ENCODE measurements at places on chromosomes 2 and 18.

- DNase-seq = no peak
Measured at GRCh38 chr2:161814008-161814660, 189.9 kb downstream of the SLC4A10 start.

DNA sequence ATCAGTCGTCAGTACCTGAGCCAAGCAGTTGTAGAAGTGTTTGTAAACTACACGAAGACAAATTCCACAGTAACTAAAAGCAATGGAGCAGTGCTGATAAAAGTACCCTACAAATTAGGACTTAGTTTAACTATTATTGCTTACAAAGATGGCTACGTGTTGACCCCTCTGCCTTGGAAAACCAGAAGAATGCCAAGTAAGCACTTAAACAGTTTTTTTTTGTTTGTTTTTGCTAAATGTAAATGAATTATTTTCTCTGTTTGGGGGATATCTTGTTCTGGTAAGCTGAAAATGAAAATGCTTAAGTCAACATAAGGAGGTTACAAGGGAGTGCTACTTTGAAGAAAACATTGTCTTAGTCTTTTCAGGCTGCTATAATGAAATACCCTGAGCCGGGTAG, 46.4 kb downstream of the FAM171B start:
- DNase-seq = no peak

DNA sequence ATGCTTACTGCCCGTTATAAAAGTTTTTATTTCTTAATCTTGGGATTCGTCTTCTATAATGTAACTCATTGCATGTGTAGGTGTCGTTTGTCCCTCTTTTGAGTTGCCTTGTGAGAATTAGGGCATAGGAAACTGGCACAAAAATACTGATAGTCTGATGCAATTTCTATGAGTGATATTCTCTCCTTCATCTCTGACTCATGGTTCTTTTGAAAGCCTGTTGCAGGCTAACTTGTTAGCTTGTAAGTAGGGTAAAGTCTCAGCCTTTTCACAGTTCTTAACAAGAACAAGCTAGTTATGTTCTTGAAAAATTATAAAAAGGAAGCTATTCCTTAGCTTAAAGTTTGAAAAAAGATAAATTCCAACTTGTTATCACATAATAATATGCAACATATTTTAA, 1085.4 kb upstream of the NRXN1 start:
- no peak for DNase-seq

GRCh38 chr18:40222776-40223175, 1732.3 kb upstream of the PIK3C3 start:
- DNase-seq = no peak

DNA sequence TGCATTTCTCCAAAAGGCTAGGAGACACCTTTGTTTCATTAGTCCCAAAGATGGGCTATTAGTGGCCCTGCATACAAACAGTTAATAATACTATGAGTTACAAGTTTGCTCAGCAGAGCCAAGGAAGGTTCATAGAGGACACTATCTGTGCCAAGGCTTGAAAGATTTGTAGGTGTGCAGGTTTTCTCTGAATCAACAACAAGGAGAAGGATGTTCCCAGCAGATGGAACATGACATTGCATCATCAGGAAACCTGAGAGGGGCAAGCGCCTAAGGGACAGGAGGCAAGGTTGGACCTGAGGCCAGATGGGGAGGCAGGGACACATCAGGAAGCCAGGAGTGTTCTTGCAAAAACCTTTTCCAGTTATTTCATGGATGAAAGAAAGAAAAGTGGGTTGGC, 35.4 kb upstream of the STK17B start:
- no peak for DNase-seq

DNA sequence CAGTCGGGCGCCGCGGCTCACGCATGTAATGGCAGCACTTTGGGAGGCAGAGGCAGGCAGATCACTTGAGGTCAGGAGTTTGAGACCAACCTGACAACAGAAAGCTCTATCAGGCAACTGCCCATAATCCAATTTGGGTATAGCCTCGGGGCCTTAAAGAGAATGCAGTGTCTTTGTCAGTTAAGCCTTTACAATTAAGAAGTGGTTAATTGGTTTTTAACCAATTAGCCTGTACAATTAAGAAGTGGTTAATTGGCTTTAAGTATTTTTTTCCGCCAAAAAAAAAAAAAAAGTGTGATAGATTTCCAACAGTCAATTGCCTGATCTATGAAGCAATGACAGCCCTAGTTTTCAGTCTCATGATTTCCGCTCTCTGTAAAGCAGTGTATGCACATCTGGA, 74.6 kb upstream of the NARS1 start:
- DNase-seq = no peak

DNA sequence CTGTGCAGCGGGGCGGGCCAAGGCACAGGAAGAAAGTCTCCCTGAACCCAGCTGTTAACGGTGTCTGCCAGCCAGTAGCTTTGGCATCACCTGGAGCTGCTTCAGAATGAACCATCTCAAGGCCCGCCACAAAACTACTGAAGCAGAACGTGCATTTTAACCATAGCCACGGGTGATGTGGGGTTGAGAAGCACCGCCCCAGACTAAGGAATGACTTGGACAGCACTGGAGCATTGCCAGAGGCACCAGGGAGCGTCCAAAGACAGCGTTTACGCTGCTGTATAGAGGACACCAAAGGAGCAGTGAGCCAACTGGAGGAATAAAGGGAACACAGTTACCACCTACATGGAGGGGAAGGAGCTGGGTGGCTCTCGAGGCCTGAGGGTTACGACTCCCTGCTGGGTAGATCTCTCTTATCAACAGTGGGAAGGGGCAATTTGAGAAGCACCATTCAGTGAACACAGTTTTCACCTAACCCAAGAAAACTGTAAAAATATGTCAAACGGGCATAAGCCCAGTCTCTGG, 28.4 kb upstream of the LONRF2 start:
- DNase-seq = no peak

DNA sequence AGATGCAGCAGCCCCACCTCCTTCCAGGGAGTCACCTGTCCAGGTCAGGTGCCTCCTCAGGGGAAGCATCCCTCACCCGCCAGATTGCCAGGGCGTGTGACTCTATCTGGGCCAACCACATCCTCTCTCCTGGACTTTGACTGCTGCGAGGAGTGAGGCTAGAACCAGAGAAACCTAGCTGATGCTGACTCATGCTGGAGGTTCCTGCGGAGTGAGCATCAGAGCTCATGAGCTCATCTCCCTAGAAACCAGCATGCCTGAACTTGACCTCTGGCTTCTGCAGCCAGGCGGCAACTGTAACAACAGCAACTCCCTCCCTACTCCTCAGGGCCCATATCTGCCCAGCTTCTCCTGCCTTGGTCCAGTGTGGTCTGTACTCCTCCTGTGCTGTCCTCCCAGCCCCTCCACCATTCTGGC, 28.3 kb upstream of the NT5DC4 start:
- no peak for DNase-seq

- no peak for DNase-seq
Measured at GRCh38 chr18:6311456-6312215, 103.1 kb downstream of the L3MBTL4 start.

DNA sequence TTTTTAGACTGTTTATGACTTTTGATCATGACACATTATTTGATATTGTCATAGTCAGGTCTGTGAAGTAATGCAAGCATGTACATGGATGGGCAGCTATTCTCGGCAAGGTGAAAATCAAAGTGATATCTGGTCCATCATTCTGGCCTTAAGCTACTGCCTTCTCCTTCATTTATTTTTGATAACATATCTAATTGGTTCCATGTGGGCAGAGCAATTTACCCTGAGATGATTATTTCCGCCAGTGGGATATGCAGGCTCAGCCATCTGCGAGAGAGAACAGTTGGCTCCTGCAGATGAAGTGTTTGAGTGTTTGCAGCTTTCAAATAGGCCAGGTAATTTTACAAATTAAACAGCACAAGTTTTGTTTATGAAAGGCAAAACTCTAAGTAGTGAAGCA, 116.4 kb downstream of the LYPD6 start:
- DNase-seq = peak; percentile 7

DNA sequence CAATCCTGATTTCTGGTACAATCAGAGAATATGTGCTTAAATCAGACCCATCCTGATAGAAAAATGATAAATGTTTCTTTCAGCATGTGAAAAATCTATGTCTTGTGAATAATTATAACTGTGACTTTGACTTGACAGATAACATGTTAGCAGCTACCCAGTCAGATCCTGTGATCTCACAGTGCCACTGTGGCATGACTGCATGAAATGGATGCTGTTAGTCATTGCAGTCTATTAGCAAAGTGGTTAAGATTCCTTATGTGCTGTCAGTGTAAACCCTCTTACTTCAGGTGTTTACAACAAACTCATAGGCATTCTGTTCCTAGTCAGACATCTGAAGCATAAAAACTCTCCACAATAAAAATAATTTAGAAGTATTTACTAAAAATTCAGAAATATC, 244.6 kb upstream of the RND3 start:
- no peak for DNase-seq

DNA sequence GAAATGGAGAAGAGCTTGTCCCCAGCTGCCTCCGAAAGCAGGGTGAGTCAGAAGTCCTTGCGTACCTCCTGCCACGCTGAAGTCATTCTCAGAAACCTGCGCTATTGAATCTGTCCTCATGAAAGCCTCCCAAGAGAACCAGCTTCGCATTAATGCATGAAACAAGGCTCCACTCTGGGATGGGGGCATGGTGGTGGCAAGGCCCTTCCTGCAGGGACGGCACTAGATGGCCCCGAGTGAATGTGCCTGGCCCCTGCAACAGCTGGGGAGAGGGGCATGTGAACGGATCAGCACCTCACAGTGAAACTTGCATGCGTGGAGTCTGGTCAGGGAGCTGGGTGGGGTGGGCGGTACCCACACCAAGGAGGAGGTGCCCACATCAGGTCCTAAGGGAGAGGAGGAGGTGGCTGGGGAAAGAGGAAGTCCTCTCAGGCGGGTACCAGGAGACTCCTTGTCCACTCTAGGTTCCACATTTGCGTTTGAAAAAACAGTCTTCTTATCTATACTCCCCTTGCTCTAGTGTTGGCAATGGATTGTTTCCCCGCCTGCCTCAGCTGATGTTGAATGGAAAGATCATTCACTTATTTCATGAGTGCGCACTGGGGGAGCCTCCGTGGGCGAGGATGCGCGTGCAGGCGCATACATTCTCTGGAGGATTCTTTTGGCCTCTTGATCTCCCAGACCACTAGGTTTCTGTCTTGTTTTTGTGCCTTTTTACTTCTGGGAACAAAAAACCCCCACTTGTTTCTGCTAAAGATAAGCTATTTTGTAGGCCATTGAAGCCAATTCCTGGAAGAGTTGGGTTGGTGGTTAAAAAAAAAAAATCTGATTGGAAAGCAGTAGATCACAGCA, 104.7 kb downstream of the KLHL29 start:
- no peak for DNase-seq

GRCh38 chr2:182817558-182817957, 48.9 kb downstream of the FRZB start:
- no peak for DNase-seq

DNA sequence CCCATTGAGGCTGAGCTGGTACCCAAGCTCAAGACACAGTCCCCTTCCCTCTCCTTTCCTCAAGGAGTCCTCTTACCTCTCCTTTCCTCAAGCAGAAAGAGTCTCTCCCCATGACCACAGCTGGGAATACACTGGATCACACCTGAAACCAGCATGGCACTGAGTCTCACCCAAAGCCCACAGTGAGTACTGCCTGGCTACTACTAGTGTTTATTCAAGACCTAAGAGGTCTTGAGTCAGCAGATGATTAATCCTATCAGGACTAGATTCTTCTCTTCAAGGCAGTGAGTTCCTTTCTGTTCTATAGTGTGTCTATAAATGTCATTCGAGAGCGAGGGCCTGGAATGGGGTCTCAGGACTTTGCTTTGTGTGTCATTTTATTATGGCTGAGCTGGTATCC, 111.4 kb downstream of the METTL4 start:
- no peak for DNase-seq

- no peak for DNase-seq
Measured at GRCh38 chr2:118449401-118449800, 361.1 kb downstream of the INSIG2 start.

DNA sequence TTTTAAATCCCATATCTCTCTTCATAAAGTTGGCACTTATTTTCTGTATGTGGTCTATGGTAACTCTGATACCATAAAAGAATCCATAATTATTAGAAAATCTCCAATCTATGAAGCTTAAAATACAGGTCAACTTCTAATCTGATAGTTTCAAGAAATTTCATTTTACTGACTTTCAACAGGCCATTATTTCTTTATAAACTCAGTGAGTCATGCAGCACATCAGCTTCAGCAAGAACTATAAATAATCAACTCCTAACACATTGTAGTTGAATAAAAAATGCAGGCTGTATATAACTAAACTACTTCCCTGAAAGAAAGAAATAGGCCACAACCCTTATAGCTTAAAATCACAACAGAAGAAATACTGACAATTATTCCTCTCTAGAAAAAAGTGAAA, 204.3 kb upstream of the CCDC150 start:
- DNase-seq = no peak

DNA sequence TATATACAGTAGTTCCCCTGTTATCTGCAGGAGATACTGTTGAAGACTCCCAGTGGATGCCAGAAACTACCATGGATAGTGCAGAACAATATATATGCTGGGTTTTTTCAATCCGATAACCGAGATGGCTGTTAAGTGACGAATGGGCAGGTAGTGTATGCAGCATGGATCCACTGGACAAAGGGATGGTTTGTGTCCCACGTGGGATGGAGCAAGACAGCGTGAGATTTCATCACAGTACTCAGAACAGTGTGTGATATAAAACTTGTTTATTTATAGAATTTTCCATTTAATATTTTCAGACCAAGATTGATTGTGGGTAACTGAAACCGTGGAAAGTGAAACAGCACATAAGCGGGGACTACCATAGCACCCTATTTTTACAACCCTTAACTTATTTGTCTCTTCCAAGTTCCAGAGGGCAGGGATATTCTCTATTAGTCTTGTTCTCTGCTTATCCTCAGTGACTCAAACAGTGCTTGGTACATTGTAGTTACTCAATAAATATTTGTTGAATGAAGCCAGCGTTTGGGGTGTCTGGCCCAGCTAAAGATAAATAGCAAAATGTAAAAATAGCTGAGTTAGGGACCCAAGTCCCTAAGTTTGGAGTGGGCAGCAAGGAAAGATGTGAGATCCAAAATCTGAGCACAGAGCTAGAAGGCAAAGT, 50.0 kb downstream of the RHBDD1 start:
- DNase-seq = no peak

GRCh38 chr2:121034551-121034950, 250.5 kb downstream of the TFCP2L1 start:
- DNase-seq = no peak

GRCh38 chr2:100786297-100786658, 33.7 kb upstream of the NPAS2 start:
- no peak for DNase-seq

DNA sequence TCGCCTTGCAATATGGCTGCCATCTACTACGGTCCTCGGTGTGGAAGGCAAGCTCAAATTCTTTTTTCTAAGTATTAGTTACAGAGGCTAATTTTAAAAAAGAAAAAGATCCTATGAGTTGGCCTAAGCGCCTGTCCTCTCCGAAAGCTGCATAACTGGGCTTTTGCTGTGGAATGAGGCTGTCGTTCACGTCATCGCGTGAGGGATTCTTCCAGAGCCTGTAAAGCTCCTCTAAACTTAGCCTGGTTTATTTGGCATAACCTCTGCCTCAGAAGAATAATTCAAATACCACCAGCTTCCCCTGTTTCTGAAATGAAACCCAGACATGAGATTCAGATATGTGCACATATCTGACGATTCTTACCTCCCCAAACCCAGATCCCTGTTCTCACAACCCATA, 187.4 kb downstream of the DNER start:
- DNase-seq = no peak

- DNase-seq = no peak
Measured at GRCh38 chr2:88692187-88692586, 714 bp downstream of the RPIA start.

GRCh38 chr18:36155851-36156757, 26.4 kb downstream of the ELP2 start:
- no peak for DNase-seq

All from G401 (cell line).